ENCODE measurements at places on chromosomes 11 and 22.

- DNase-seq, result no peak
These were observed 49.0 kb upstream of the NNMT start for GRCh38 chr11:114247070-114247789.

- no peak for DNase-seq
These were observed 17.1 kb upstream of the MS4A4A start for GRCh38 chr11:60263402-60263801.

- no peak for DNase-seq
These were observed 12.5 kb upstream of the MB start for GRCh38 chr22:35629406-35630216.

DNA sequence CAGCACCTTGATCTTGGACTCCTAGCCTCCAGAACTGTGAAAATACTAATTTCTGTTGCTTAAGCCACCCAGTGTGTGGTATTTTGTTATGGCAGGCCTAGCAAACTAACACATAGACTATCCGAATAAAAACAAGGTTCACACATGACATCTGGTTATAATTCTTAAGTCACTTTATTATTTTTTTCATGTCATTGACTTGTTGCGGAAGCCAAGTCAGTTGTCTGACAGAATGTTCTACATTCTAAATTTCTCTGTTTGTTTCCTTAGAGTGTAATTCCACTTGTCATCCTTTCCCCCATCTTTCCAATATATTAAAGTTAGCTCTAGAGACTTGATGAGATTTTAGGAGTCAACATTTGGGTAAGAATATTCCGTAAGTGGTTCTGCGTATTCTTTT, 40.6 kb downstream of the RAB30 start:
- no peak for DNase-seq

GRCh38 chr11:43997022-43997660, 50.6 kb upstream of the ACCSL start:
- no peak for DNase-seq

DNA sequence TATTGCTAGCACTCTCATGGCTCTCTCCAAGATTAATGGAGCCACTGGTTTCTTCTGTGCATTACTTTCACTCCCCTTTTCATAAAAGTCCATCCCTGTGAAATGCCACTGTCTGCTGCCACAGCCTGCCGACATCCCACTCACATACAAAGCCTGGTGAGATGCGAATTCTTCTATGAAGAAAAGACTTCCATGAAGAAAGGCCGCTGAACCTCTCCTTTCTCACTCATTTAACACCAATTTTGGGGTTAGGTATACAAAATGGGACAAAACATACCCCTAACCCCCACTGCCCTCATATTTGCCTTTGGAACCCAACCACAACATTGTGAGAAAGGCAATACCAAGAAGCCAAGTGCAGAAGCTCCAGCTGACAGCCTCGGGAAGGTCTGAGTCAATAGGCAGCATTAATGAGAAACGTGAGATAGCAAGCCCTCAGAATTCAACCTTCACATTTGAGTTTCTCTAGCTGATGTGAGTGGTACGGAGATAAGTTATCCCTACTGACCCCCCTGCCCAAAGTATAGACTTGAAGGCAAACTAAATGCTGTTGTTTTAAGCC, 156.4 kb downstream of the ATG16L2 start:
- DNase-seq, result no peak

- no peak for DNase-seq
These were observed 2.2 kb upstream of the TOP3B start for GRCh38 chr22:21984793-21985192.

GRCh38 chr22:43850529-43850928, 11.8 kb downstream of the SULT4A1 start:
- no peak for DNase-seq

GRCh38 chr22:49462291-49462690, 365.4 kb downstream of the BRD1 start:
- no peak for DNase-seq

DNA sequence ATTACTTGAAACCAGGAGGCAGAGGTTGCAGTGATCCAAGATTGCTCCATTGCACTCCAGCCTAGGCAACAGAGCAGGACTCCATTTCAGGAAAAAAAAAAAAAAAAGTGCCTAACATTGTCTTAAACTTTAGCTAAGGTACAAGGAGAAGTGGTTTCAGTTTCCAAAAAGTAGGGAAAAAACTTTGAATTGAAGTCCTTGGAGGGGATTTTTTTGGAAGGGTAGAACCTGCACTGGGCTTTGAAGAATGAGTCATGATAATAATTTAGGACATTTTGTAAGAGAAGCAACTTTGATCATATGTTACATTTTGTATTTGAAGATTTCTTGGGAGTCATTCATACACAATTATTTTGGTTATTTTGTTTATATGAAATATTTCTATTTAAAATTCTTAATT, 31.8 kb upstream of the HIPK3 start:
- no peak for DNase-seq

DNA sequence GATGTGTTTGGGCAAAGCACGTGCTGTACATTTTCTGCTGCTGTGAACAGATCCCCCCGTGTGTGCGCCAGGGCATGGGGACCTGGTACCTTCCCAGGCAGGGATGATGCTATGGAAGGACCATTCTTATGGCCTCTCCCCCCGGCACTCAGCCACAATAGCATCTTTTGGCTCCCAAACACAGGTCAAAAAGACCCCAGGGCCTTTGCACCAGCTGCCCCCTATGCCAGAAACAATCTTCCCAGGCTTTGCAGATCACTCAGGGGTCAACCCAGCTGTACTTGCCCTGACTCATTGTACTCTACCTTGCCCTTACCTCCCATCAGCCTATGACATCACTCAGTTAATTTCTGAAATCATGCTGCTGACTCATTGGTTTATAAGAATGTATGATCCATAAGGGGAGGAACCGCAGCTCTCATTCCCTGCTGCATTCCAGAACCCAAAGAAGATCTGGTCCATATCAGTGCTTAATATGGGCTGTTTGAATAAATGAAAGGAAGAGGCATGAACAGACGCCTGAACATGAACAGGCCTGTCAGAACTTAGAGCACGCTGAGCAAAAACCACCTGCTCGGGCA, 100.7 kb downstream of the CELSR1 start:
- DNase-seq, result no peak

DNA sequence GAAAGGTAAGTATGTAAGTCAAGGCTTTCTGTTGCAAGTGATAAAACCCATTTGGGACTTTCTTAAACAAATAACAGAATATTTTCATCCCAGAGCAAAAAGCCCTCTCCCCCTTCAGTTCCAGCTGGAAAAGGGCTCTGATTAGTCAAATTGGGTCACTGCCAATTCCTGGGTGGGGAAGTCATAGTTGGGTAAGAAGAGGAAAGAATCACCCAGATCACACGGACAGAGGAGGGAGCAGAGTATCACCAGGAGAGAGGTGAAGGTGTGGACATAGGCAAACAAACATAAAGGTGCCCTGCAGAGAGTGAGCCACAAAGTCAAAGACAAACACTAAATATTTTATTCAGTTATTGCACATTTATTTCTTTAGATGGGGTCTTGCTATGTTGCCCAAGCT, 36.3 kb upstream of the SORL1 start:
- no peak for DNase-seq

DNA sequence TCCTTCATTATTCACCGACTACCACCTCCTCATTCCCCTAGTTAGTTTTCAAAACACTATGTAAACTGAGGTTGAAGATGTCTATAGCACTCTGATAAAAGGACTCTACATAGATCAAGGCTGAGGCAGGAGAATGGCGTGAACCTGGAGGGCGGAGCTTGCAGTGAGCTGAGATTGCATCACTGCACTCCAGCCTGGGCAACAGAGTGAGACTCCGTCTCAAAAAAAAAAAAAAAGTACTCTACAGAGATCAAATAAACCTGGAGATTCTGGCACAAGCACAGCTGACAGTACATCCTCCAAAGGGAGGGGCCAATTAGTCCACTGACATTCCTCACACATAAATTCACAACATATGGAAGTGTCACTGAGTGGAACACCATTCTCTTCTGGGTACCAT, 31.0 kb downstream of the TSG101 start:
- no peak for DNase-seq

DNA sequence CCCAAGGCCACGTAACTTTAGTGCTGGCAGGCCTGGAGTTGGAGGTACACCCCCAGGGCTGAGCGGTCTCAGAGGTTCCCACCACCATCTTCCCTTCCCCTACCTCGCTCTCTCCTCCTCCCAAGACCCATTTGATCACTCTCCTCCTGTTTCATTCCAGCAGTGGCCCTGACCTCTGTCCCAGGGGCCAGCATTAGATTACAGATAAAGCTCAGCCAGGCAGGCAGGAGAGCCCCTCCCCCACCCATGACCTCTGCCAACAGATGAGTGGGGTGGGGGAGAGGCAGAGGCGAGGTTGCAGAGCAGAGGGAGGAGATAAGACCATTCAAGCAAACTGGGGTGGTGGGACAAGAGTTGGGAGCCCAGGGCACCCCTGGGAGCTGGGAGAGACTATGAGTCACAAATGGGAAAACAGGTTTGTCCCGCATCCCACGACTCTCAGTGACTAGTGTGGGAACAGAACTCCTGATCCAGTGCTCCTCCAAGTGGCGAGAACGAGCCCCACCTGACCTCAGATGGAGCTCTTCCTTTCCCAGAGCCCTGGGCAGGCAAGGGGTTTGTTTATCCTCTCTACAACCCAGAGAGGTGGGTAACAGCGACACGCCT, 367.9 kb downstream of the MN1 start:
- no peak for DNase-seq
